ENCODE measurements at places on chromosomes 16 and 17.

- no peak for DNase-seq
Observed at GRCh38 chr17:78438694-78439325, 60.4 kb downstream of the PGS1 start.

DNA sequence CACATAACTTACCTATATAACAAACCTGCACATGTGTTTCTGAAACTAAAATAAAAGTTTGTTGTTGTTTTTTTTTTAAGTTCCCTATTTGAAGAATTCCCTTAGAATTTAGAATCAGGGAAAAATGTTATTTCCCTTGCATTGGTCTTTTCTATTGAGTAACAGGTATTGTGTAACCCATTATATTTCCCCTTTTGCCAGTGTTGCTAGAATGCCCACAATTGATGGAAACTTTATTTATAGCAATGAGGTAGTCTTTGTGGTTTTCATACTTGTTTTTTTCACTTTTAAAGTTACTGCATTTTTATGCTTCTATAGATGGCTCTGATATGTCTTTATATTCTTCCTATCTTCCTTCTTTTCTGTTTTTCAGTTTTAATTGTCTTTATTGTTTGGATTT lies 3.9 kb downstream of the NLRP1 start:
- DNase-seq = no peak

DNA sequence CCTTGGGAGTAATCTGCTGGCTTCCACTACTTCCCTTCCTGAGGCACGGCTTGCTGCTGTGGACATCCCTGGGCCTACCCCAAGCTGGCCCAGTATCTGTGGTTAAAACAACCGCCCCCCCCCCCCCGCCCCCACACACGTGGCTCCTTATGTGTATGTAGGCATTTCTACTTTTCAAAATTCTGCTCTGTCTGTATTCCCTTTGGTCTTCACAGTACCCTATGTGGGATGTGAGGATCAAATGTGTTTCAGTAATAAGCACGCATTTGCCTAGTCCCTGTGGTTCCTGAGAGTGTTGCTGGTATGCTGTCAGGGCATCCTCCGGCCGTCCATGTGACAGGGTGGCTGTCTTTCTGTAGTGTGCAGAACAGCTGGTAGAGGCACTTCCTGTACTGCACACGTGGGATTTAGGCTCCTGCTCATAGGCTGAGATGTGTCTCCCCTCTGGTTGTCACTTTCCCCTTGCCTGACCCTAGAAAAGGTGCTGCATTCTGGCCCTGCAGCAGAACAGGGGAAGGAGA lies 2.2 kb downstream of the NT5M start:
- no peak for DNase-seq

GRCh38 chr17:70344386-70345060 lies 175.2 kb downstream of the KCNJ2 start:
- DNase-seq = no peak

DNA sequence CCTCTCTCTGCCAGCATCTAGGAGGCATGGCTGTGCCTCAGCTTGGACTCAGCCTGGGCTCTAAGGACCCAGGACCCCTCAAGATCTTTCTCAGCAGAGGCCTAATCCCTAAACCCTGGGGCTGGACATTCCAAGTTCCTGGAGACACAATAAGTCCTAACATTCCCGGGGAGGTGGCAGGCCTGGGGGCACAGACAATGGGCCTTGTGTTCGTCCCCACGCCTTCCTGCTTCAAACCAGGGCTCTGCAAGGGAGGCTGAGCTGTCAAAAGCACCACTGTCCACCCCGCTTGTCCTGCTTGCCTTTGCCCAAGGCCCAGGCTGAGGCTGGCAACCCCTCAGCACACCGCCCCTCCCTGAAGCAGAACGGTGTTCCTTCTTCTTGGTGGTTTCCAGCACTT lies 13.7 kb downstream of the SDK2 start:
- no peak for DNase-seq

DNA sequence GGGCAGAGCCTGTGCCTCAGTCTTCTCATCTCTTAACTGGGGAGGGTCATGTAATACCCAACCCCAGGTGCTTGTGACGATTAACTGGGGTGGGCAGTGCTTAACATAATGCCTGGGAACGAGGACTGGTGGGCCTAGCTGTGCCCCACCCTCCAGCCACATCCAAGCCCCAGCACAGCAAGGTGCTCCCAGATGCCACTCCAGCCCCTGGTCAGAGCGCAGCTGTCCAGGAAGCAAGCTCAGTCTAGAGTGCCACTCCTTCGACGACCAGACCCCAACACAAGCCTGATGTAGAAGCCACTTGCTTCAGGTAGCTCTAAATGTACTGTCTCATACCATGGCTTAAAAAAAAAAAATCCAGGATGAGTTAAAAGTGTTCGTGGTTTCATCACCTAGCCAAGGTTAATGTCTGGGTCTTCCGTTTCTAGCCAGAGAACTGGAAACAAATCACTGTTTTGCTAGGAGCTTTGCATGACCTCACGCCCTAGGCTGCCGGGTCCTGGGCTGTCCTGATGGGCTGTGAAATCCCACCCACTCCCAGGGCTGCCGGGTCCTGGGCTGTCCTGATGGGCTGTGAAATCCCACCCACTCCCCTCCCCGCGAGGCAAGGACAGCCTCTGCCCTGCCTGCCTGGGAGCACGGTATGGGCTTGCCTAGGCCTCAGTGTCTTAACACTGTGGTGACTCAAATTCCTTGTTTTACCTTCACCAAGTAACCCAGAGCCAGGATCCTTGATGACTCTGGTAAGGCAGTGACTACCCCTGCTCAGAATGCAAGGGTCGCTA lies 7.7 kb downstream of the MIEF2 start:
- DNase-seq = no peak

DNA sequence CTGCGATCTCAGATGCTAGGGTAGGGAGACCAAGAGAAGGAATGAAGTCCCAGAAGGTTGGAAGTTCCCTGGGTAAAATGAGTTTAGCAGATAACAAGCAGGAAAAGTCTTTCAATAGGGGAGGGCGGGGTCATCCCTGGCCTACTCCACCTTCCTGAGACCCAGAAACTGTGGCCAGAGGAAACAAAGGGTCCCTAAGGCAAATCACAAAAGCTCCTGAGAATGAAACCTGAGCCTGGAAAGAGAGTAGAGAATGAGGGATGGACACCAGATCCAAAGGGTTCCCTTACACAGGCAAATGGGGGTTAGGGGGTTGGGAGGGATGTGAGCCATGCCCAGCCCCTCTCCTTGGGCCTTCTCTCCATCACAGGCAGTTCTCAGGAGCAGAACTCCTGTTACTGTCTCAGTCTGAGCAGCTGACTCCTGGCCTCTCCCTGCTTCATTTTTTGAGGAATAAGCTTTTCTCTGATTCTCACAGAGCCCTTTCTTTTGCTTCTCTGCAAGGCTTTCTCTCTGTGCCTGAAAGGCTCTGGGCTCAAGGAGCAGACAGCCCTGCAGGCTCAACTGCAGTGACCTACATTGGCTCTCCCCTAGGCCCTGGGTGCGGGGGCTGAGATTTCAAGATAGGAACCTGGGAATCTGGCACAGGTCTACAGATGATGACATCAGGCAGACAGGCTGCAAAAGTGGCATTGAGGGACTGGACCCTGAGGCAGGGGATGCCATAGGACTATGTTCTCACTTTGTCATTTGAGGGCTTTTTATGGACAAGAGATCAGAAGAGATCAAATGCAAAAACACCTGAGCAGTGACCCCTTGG lies 9.8 kb upstream of the NR1D1 start:
- peak; percentile 51 for DNase-seq

DNA sequence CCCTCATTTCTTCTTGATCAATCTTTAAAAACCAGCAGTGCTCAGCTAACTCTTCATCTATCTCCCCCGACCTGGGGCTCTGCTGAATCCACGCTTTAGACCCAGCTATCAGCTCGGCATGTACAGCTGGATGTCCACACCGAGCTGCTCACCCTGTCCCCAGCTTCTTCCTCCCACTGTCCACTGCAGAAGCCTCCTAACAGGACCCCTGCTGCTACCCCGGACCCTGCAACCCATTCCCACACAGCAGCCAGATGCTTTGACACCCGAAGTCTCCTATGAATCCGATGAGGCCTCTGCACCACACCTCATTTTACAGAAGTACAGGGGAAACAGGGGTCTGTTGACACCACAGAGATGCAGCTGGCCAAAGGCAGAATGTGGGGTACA lies 13.8 kb downstream of the GCGR start:
- DNase-seq = no peak

DNA sequence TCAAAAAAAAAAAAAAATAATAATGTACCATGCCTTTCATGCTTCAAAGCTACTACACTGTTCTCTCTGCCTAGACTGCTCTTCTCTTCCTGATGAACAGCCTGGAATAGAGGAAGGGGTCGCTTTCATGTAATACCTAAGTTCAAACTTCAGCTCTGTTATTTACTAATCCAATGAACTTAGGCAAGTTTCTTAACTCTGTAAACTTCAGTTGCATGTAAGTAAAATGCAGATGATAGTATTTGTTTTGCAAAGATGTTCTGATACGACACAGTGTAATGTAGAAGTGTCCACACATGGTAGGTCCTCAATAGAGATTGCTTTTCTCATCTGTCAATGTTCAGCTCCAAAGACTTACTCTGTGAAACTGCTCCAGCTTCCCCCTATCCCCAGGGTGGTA lies 6.6 kb downstream of the COA3 start:
- no peak for DNase-seq

GRCh38 chr17:63774969-63775265 lies 947 bp downstream of the DDX42 start:
- DNase-seq = no peak

DNA sequence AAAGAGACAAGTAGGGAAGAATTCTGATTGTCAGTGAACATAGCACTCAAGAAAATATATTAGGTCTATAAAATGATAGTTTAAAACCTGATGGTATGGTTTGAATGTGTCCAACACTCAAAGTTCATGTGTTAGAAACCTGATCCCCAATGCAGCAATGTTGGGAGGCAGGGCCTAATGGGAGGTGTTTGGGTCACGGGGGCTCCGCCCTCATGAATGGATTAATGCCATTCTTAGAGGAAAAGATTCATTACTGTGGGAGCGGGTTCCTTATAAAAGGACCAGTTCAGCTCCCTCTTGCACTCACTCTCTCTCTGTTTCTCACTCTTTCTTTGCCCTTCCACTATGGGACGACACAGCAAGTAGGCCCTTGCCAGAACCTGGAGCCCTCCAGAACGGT lies 41.5 kb upstream of the SLC47A1 start:
- DNase-seq = peak; percentile 24

DNA sequence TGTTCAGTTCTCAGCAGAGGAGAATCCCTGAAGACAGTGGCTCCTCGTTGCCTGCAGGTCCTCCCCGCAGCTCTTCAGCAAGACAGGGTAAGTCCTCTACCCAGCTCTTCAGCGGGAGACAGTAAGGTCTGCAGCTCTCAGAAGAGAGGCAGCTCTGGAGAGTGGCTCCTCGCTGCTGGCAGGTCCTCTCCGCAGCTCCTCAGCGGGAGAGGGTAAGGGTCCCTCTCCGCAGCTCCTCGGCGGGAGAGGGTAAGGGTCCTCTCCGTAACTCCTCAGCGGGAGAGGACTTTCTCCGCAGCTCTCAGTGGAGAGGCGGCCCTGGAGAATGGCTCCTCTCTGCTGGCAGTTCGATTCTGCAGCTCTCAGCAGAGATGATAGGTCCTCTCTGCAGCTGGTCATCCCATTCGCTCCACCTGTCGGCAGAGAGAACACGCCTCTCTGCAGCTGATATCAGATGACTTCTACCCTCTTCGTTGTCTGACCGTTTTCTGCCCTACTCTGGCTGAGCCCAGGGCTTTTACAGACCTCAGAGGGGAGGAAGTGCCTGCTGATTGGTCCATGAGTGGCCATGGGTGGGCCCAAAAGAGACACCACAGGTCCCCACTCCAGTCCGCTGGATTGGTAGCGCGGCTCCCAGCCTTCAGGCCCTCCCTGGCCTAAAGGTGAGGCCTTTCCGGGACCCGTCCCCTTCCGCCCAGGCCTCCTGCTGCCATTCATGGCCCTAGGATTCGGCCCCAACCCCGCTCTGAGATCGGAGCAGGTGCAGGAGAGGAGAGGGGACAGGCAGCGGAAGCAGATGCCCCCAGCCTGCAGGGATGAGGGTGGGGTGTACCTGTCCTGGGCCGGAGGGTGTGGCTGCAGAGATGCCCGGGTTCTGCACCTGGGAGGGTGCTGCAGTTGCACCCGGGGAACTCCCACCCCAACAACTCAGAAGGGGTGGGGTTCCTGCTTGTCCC lies 11.9 kb upstream of the SHCBP1 start:
- no peak for DNase-seq

GRCh38 chr17:73205459-73205961 lies 12.7 kb downstream of the COG1 start:
- DNase-seq = no peak

- peak; percentile 25 for DNase-seq
Observed at GRCh38 chr17:29039764-29040598, 3.0 kb upstream of the PIPOX start.

DNA sequence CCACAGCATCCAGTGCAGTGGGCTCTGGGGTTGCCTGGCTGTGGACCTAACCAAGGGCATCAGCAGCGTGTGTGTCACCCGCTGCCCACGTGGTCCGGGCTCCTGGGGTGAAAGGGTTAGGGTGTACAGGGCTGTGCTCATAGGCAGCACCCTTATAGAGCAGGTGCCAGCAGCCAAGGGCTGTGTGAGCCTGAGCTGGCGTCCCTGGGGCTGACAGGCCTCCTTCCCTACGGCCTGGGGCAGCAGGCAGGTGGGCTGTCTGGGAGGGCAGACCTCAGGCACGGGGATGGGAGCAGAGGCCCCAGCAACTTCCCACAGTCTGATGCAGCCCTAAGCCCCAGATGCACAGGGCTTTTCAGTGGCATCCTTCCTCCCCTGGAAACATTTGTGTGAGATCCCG lies 13.9 kb downstream of the CD300A start:
- no peak for DNase-seq

DNA sequence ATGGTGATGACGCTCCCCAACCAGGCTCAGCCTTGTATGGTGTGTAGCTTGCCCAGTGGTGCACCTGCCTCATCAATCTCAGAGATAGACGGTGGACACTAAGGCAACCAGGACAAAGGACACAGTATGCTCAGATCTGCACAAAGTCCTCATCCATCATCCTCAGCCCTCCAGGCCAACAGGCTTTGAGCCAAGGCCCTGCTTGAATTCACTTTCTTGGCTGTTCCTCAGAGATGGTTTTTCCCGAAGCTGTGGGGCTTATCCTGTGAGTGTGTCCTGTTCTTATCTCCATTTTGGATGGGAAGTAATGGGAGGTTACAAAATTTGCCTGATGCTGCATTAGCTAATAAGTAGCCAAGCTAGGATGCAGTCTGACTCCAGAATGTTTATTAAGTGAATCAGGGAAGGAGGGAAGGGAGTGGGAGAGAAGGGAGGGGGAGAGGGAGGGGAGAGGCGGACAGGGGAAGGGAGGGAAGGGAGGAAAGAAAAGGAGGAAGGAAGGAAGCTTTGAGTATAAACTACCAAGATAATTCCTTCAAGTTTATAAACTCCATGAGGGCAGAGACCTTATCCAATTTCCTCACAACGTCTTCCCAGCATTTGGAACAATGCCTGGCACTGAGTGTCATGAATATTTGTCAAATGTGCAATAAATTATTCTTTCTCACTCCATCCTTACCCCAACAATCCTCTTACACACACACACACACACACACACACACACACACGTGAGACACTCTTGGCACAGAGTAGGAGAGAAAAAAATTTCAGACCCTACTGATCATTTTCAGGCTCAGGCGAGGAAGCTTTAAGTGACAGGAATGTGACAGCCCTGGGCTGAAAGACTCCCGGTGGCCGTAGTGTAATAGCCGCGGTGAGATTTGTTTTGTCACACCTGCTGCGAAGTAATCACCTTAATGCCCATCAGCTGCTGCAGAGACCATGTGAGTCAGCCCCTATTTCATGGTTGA lies 84.3 kb downstream of the BMERB1 start:
- no peak for DNase-seq

- DNase-seq = no peak
Observed at GRCh38 chr16:67240506-67240905, 6.8 kb downstream of the FHOD1 start.

GRCh38 chr16:3789375-3790099 lies 72.2 kb upstream of the TRAP1 start:
- no peak for DNase-seq

GRCh38 chr17:68512960-68513474 lies 787 bp downstream of the PRKAR1A start:
- DNase-seq = no peak
